ENCODE measurements at places on chromosomes 12 and 14.

DNA sequence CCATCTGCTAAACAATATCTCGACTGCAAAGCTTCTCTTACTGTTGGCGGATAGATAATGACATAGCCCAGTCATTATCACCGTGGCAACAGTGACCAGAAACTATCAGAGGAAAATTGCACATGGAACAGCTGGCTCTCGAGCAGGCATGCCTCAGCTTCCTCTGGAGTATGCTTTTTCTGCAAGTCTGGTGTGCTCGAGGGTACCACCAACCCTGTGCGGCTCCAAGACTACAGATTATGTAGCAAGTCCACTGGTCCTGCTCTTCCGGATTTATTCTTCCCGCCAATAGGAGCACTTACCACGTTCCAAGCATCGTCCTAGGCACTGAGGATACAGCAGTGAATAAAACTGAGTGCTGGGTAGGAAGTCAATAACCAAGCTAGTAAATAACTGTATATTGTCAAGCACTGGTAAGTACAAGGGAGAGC, 1.4 kb upstream of the GLRX5 start:
- no peak for DNase-seq

GRCh38 chr12:129700036-129700435, 203.8 kb downstream of the TMEM132D start:
- no peak for DNase-seq

GRCh38 chr12:132030367-132031038, 80.8 kb downstream of the EP400 start:
- DNase-seq = peak; percentile 93

- peak; percentile 80 for DNase-seq
Observed at GRCh38 chr12:62813031-62813829, 121.7 kb downstream of the PPM1H start.

- DNase-seq = no peak
Observed at GRCh38 chr12:11681207-11681606, 31.7 kb downstream of the ETV6 start.

DNA sequence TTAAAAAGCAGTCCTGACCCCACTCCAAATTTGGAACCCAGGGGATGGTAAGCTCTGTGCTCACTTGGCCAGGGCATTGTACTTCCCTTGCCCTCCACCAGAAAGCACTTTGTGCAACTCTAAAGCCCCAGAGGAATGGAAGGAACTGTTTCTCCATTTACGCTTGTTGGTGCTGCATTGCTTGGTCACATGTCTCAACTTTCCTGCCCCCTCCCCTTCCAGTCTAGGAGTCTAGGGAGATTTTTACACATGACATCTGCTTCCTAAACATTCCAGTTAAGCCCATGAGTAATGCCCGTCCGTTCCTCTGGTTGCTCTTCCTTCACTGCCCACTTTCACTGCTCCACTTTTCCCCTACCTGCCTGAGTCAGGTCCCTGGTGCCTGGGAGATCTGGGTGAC, 92.6 kb upstream of the MAP1LC3B2 start:
- no peak for DNase-seq

- DNase-seq = no peak
Observed at GRCh38 chr12:93884794-93885460, 207.8 kb downstream of the CRADD start.

DNA sequence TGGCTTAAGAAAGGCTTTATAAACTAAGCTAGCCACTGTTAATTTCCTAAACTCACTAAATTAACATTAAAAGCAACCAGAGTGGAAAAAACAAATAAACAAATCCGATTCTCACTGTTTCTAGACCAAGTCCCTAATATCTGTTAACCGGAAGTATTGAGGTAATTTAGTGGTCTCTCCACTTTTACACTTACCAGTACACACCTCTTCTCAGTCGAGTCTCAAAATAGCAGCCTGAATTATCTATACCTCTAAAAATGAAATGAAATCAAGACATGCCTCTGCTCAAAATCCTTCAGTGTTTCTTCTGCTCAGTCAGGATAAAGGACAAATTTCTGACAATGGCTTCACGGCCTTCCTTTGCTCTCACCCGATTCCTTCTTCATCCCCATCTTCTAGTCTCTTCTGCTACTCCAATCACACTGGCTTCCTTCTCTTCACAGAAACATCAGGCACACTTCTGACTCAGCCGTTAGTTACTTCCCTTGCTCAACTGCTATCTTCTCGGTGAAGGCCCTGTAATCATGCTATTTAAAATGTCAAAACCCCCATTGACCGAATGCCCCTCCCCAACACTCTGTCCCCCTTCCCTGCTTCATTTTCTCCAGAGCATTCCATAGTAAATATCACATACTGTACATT, 161.3 kb downstream of the KITLG start:
- no peak for DNase-seq

- no peak for DNase-seq
Observed at GRCh38 chr12:59066445-59066844, 146.1 kb upstream of the LRIG3 start.

DNA sequence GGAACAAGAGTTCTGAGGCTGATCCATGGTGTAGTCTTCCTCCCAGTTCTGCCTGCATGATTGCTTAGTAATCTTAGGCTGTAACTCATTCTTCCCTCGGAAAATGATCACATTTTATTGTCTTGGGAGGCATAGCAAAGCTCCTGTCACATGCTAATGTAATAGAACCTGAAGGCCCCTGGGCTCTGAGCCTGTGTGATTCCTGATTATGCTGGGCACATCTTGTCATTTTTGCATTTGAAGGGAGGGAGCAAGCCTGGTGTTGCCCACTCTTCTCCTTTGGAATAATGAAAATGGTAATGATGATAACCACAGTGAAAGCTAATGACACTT, 215.4 kb downstream of the MSRB3 start:
- DNase-seq = no peak

GRCh38 chr14:23207146-23207540, 23.7 kb upstream of the SLC7A8 start:
- no peak for DNase-seq

GRCh38 chr12:116153113-116153512, 124.4 kb downstream of the MED13L start:
- no peak for DNase-seq

GRCh38 chr14:104280902-104281767, 142.7 kb downstream of the KIF26A start:
- DNase-seq = peak; percentile 69

GRCh38 chr14:68476212-68477109, 316.4 kb downstream of the ZFP36L1 start:
- DNase-seq = no peak

DNA sequence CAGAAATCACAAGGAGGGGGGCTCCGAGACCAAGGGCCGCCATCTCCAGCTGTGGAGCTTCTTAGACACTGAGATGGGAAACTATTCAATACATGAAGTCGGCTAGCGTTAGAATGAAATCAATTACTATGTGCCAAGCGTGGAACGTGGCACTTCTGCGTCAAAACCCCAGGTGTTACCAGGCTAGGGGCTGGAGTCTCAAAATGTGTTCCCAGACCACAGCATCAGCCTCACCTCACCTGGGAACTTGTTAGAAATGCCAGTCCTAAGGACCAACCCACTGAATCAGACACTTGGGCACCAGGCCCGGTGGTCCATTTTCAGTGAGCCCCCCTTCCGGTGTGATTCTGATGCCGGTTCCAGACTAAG, 5.0 kb upstream of the SETD1B start:
- DNase-seq = no peak

GRCh38 chr14:65961004-65961403, 525.2 kb upstream of the CCDC196 start:
- peak; percentile 43 for DNase-seq

DNA sequence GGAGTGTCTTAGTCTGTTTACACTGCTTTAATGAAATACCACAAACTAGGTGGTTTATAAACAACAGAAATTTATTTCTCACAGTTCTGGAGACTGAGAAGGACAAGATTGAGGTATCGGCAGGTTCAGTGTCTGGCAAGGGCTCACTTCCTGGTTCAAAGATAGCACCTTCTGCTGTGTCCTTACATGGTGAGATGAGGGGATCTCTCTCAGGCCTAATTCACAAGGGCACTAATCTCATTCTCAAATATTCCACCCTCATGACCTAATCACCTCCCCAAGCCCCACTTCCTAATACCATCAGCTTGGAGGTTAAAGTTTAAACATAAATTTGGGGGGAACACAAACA, 35.0 kb upstream of the PLEK2 start:
- DNase-seq = no peak

DNA sequence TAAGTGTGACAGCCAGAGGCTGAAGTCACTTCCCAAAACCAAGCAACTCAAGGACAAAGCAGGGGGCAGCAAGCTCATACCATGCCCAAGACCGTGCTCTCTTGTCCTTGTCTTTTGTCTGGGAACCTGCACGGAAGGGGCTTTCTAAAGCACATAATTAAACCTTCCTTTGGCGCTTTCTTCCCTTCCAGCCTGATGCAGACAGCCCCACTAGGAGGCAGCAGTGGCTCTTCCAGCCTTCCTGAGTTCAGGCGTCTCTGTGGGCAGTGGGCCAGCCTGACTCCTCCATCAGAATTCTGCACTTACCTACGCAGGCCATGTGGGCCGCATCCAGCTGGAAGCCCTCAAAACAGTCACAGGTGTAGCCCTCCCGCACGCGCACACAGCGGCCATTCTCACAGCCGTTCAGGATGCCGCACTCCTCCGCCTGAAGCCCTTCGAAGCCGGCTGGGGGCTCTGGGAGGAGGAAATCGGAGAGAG, 7.6 kb downstream of the ISCA2 start:
- DNase-seq = peak; percentile 67

- DNase-seq = no peak
Observed at GRCh38 chr12:71164568-71165197, 6.9 kb upstream of the TSPAN8 start.

DNA sequence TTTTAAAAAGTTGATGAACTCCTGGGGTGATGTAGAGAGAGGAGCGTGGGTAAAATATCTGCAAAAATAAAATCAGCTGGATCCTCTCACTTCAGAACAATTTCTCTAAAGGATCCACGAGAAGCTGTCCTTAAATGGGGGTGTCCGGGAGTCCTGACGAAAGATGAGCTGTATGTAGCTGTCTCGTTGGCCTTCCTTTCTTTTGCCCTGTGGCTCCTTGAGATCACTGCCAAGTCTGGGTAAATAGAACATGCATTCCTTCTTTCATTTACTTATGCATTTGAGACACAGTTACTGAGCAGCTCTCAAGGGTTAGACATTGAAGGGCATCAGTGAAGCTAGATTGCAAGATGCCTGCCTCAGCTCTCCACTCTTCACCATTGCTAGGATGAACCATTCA, 35.2 kb upstream of the TXNRD1 start:
- DNase-seq = no peak

DNA sequence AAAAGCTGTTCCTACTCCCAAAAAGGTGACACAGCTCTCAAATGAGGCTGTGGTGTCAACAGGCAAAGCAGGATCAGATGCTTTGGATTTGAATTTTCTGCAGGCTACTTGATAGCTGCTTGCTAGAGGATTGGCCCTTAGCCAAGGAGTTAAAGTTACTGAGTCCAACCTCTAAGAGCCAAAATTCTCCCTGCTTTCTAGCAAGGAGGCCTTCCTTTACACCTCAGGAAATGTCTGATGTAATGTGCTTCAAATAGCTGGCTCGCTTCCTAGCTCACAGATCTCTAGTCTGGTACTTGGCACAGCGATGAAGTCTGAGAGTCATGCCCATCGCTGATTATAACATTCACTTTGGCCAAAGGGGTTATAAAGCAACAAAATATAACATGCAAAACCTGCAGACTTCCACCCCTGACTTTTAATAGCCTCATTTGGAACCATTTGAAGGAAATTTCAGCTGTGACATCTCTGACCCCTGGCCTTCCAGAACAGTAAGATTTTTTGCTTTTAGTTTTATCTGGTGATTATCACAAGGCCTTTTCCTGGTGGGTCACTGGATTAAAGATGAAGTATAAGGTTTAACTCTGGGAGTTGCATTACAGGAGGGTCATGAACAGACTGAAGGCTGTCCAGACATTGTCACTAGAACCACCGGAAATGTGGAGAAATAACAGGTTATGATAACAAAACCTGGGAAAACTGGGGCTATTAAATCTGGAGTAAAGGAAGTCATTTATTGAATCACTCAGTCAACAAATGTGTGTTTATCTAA, 189.7 kb downstream of the EPS8 start:
- DNase-seq = no peak

GRCh38 chr12:11731455-11731854, 82.0 kb downstream of the ETV6 start:
- DNase-seq = no peak

- DNase-seq = no peak
Observed at GRCh38 chr12:3461391-3461790, 29.6 kb upstream of the PRMT8 start.
